Activated CD4-positive, alpha-beta T cell treated with anti-CD3 and anti-CD28 coated beads for 36 hours (primary cell): ENCODE measurements at places on chromosomes 2 and 18. TPM values are rescaled to one million over a fixed set of nuclear protein-coding genes. Genes with fewer than 3 reads are reported as not detected.

- H3K4me3 ChIP-seq, result no peak overlapping the region
- no peaks in the 10 kb centered on the region for H3K36me3 ChIP-seq
- no peak for DNase-seq
- no peaks in the 10 kb centered on the region for H3K27me3 ChIP-seq
- no peak overlapping the region for H3K27ac ChIP-seq
Measured at GRCh38 chr2:80363330-80363729, 58.8 kb upstream of the LRRTM1 start.

DNA sequence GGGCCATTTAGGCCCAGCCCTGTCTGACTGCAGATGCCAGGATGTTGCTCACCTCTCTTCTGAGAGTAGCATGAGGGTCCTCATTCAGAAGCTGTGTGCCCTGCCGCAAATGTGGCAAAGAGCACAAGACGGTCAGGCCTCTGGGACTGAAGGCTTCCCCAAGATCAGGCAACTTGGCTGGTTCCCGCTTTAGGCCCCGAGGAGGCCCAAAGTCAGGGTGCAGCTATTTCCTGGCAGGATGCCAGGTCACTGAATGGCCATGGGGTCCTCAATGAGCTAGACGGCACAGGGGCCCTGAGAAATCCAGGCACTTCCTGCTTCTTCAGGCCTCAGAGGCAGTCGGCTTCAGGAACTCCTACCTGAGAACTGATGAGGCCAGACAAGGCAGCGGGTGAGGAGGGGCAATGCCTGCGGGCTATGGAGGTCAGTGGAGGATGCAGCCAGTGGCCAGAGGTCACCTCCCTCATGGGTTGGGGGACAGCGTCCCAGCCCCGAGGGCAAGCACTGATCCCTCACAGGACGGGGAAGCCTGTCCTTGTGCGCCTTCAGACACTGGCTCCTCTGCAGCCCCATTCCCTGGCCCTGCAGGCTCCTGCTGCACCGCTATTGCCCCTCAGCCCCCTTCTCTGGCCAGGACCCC lies 44.9 kb downstream of the LMAN2L start:
- H3K4me3 ChIP-seq, result no peak overlapping the region
- H3K27ac ChIP-seq, result no peak overlapping the region
- DNase-seq, result no peak
- H3K36me3 ChIP-seq, result no peaks in the 10 kb centered on the region
- no peaks in the 10 kb centered on the region for H3K4me1 ChIP-seq
- H3K27me3 ChIP-seq, result no peaks in the 10 kb centered on the region

DNA sequence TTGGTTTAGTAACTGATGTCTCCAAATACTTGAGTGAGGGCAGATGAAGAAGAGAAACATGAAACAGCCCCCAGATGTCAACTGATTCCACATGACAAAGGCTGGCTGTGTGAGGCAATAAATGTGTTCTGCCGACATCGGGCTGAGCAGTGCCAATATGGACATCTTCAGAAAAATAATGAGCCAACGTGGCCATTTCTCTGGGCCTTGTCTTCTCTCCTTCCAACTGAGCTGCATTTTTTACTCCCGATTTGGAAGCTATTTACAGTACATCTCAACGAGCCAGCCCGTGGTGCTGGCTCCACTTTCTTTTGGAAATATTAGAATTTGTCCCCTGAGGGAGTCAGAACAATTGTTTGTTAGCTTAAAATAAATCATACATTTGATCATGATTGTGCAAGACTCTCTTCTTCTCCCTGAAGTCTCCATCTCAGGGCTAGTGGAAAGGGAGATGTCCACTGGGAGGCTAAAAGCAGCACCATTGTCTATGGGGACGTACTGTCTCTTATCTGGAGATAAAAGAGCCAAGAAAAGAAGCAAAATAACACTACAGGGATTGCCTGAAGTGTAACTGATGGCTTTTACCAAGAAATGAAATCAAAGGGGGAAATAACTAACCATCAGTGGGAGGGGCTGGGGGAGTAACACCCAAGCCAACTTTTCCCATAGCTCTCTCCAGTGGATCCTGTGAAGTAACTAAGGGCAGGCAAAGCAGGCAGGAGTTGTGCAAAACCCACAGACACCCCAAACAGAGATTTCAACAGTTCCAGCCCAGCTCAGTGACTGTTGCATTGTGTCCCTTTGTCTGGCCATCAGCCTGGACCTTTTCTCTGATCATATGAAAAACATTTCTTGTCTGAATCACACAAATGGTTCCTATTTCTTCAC lies 114.8 kb downstream of the RDH14 start:
- no peaks in the 10 kb centered on the region for H3K36me3 ChIP-seq
- no peaks in the 10 kb centered on the region for H3K4me1 ChIP-seq
- H3K27ac ChIP-seq, result no peak overlapping the region

The ALLC gene
- total RNA-seq, result not detected

- H3K4me3 ChIP-seq, result no peak overlapping the region
- H3K27ac ChIP-seq, result peak overlapping the region; percentile 15
- peaks cover 36% of the 10 kb centered on the region for H3K4me1 ChIP-seq
- no peaks in the 10 kb centered on the region for H3K27me3 ChIP-seq
- DNase-seq, result peak; percentile 73
Measured at GRCh38 chr2:201358684-201359083, 1.5 kb upstream of the FLACC1 start.

- DNase-seq, result no peak
- no peaks in the 10 kb centered on the region for H3K27me3 ChIP-seq
- no peak overlapping the region for H3K27ac ChIP-seq
- H3K36me3 ChIP-seq, result no peaks in the 10 kb centered on the region
- peaks cover 10% of the 10 kb centered on the region for H3K4me1 ChIP-seq
Measured at GRCh38 chr2:239856620-239857285, 168.4 kb downstream of the NDUFA10 start.

DNA sequence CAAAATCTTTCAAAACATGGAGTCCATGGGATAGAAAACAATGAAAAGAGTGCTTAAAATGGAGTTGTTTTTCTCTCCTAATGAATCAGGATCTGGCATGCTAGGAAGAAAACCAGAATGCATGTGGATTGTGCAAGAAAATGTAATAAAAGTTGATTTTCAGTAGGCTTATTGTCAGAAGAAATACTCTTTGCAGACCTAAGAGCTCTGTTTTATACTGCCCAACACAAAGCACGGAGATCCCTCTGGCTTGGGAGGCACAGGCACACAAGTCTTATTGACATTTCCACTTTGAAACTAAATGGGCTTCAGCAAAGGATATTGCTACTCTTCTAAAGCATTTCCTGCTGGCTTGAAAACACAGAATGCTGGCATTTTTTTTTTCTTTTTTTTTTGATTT lies 15.5 kb upstream of the DAPL1 start:
- no peaks in the 10 kb centered on the region for H3K4me1 ChIP-seq
- H3K27me3 ChIP-seq, result peaks cover 9% of the 10 kb centered on the region
- no peaks in the 10 kb centered on the region for H3K36me3 ChIP-seq

DNA sequence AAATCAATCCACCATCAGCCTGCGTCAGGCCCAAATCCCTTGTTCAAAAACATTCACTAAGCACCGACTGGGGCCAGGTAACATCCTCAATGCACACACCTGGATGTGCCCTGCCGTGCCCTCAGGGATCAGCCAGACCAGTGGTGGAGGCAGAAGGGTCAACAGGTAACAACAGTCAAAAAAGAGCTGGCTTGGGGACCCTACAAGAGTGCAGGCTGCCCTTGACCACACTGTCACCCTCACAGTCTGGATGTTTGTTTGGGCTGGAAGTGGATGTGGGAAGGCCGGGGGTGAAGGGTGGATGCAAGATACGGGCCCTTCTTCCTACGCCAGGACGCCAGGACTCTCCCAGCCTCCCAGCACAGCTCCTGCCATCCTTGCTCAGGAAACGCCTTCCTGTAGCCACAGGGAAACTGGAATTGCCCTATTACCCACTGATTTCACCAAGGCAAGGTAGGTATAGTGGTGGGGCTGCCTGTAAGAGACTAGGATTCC lies 2.7 kb downstream of the BIN1 start:
- H3K4me3 ChIP-seq, result no peak overlapping the region
- peaks cover 11% of the 10 kb centered on the region for H3K27me3 ChIP-seq
- DNase-seq, result no peak
- H3K4me1 ChIP-seq, result peaks cover 4% of the 10 kb centered on the region
- H3K27ac ChIP-seq, result no peak overlapping the region
- no peaks in the 10 kb centered on the region for H3K36me3 ChIP-seq

DNA sequence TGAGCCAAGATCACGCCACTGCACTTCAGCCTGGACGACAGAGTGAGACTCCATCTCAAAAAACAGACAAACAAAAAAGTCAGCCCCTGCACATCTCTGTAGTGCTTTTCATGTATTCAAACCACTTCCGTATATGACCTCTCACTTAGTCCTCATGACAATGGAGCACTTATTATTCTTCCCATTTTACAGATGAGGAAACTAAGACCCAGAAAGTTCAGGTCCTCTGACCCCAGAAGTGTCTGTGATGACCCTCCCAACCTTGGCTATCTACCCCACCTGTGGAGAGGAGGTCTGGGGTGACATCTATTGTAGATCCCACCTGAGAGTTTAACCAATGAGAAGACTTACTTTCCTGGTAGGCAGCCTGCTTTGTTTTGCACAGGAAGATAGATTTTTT lies 21.6 kb upstream of the MAPRE3 start:
- no peaks in the 10 kb centered on the region for H3K36me3 ChIP-seq
- no peak overlapping the region for H3K27ac ChIP-seq
- H3K4me3 ChIP-seq, result no peak overlapping the region
- no peaks in the 10 kb centered on the region for H3K4me1 ChIP-seq

GRCh38 chr2:85893428-85894258 lies 4.9 kb upstream of the ST3GAL5 start:
- H3K4me1 ChIP-seq, result peaks cover 18% of the 10 kb centered on the region
- H3K4me3 ChIP-seq, result no peak overlapping the region

GRCh38 chr2:226556050-226556449 lies 243.6 kb downstream of the IRS1 start:
- H3K4me1 ChIP-seq, result no peaks in the 10 kb centered on the region
- H3K36me3 ChIP-seq, result no peaks in the 10 kb centered on the region
- peaks cover 10% of the 10 kb centered on the region for H3K27me3 ChIP-seq
- DNase-seq, result no peak

DNA sequence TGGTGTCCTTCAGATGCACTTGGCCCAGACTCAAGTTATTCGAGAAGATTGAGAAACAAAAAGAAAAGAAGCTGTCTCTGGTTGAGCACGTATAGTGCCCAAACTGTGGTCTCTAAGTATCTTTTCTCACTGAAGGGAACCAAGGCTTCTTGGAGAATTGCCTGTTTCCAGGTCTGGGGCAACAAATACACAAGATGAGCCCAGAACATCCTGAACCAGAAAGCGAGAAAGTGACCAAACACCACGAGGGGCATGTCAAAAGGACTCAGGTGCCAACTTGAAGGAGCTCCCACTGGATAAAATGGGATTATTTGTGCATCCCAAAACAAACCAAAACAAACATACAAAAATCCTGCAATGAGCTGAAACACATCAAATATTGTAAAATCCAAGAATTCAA lies 13.6 kb upstream of the ATOH8 start:
- H3K4me3 ChIP-seq, result no peak overlapping the region
- H3K27ac ChIP-seq, result no peak overlapping the region
- H3K36me3 ChIP-seq, result no peaks in the 10 kb centered on the region
- no peak for DNase-seq
- H3K4me1 ChIP-seq, result no peaks in the 10 kb centered on the region

The WNT10A gene
- 5.4 TPM for total RNA-seq

GRCh38 chr2:236574424-236575145 lies 5.0 kb downstream of the ACKR3 start:
- no peak overlapping the region for H3K4me3 ChIP-seq
- DNase-seq, result no peak
- no peaks in the 10 kb centered on the region for H3K36me3 ChIP-seq

DNA sequence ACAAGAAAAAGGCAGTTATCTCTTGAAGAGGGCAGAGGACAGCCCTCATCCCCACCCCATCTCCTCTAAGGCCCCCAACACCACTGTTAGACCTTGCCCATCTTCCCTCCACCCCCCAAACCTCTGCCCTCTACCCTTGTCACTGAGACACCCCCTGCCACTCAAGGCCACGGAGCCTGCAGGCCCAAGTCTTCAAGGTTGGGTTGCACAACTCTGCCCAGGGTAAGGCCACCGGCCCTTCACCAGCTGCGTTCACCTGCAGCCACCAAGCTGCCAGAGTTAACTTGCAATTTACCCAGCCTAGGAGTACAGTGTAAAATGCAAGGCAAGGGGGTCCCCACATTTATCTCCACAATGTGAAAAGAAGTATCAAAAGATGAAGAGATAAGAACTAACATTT lies 128.7 kb upstream of the PKDCC start:
- DNase-seq, result no peak
- H3K4me1 ChIP-seq, result no peaks in the 10 kb centered on the region
- H3K27ac ChIP-seq, result no peak overlapping the region
- H3K4me3 ChIP-seq, result no peak overlapping the region
- no peaks in the 10 kb centered on the region for H3K36me3 ChIP-seq

The PSMA8 gene
- 2.0 TPM for total RNA-seq

GRCh38 chr2:40113272-40113968 lies 334.4 kb upstream of the THUMPD2 start:
- no peaks in the 10 kb centered on the region for H3K36me3 ChIP-seq
- H3K27ac ChIP-seq, result no peak overlapping the region
- H3K4me3 ChIP-seq, result no peak overlapping the region
- DNase-seq, result no peak

GRCh38 chr2:73085691-73086090 lies 14.2 kb upstream of the SFXN5 start:
- no peaks in the 10 kb centered on the region for H3K27me3 ChIP-seq
- peak; percentile 91 for DNase-seq
- no peaks in the 10 kb centered on the region for H3K4me1 ChIP-seq
- H3K27ac ChIP-seq, result no peak overlapping the region
- H3K36me3 ChIP-seq, result no peaks in the 10 kb centered on the region
- H3K4me3 ChIP-seq, result no peak overlapping the region

DNA sequence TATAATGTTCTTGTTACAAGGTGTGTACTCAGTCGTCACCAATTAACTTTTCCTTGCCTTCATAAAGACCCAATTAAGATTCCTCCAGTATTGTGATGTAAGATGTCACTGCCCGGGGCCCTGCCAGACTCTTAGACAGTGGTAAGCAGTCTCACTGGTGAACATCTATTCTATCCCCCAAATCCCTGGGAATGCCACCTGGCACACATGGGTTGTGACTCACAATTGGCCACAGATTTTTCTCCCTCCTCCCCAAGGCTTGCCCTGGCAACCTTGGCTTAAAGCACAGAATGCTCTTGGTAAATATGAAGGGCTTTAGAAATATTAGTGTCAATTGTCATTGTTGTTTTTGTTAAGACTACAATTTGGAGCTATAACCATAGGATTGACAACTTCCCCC lies 287.9 kb downstream of the ETAA1 start:
- H3K4me1 ChIP-seq, result no peaks in the 10 kb centered on the region
- DNase-seq, result no peak
- H3K36me3 ChIP-seq, result no peaks in the 10 kb centered on the region
- H3K27me3 ChIP-seq, result peaks cover 3% of the 10 kb centered on the region
- no peak overlapping the region for H3K27ac ChIP-seq

DNA sequence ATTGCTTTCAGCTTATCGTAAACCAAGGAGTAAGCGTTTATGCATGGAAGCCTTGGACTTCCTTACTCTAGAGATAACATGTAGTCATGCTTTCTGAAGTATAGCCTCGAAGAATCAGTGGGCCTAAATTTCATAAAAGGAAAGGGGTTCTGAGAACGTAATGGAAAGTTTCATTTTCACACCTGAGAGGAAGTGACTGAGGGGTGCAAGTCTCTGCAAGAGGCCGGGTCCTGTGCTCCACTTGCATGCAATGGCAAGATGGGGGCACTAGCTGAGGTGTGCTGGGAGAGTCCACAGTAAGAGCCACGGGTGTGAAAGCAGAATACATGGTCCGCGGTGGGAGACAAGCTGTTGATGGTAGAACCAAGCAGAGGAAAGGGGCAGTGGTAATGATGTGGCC lies 36.5 kb upstream of the C1D start:
- no peak for DNase-seq
- H3K4me1 ChIP-seq, result no peaks in the 10 kb centered on the region
- no peaks in the 10 kb centered on the region for H3K36me3 ChIP-seq
- H3K27ac ChIP-seq, result no peak overlapping the region
- no peaks in the 10 kb centered on the region for H3K27me3 ChIP-seq
- H3K4me3 ChIP-seq, result no peak overlapping the region
